ENCODE measurements at places on chromosomes 2 and 18.

GRCh38 chr18:463827-464541 is 36.5 kb downstream of the COLEC12 start:
- no peak for DNase-seq

GRCh38 chr2:213238753-213239495 is 45.3 kb upstream of the SPAG16 start:
- no peak for DNase-seq

DNA sequence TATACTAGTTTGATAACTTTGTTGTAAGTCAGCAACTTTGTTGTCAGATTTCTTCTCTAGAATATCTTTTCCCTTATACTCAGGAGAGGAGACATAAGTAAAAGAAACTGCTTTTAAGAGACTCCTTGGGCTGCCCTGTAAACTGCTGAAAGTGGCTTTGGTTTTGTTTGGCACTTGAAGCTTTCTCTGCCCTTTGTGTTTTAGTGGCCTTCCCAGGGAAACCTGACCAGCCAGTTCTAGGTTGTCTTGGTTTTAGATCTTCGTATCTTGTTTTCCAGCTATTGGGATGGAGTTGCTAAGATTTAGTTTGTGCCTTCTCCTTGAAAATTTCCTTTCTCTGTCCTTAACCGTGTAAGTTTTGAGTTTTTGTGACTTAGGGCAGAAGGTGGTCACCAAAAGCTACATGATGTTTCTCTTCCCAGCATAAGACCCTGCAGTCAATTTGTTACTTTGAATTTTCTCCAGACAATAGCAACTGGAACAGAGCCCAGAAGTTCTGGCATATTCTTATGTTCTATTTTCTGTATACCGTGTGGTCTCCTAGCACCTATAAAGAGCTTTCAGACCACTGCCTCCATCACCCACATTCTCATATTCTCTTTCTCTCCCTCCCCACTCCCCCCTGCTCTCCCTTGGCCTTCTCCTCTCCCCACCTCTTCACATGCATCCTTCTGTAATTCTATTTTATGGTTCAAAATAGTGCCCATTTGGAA is 81.1 kb downstream of the BOLA3 start:
- DNase-seq: no peak

- no peak for DNase-seq
Measured at GRCh38 chr2:227661025-227661649, 5.5 kb upstream of the SCYGR5 start.

GRCh38 chr2:181308766-181309515 is 148.2 kb upstream of the ITGA4 start:
- no peak for DNase-seq

GRCh38 chr2:9178110-9178903 is 28.3 kb upstream of the ASAP2 start:
- DNase-seq: no peak

GRCh38 chr18:31716362-31716761 is 32.0 kb upstream of the B4GALT6 start:
- DNase-seq: no peak

- DNase-seq: no peak
Measured at GRCh38 chr2:135494503-135494902, 36.5 kb downstream of the ZRANB3 start.

- DNase-seq: no peak
Measured at GRCh38 chr2:175234153-175234552, 52.6 kb upstream of the ATP5MC3 start.

DNA sequence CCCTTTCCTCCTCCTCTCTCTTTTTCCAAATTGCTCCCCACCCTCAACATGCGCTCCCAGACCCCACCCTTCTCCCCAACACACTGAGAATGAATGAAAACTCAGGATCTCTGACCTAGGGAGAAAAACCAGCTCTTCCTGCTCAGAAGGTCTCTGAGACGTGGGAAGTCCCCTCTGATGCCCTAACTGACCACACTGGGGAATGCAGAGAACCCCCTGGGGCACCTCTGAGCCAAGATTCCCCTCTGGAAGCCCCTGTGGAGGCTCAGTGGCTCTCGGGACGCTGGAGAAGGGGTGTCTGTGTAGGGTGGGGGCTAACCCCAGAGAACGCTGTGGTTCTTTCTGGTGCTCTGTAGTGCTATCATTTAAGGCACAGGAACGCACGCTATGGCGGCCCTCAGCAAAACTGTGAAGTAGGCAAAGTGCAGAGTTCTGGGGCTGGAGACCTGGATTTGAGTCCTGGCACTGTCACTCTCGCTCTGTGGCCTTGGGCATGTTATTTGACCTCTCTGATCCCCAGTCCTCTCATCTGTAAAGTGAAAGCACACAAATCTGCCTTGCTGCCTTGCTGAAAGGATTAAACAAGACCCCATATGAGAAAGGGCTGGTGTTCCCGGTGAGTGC is 17.1 kb downstream of the ATOH8 start:
- no peak for DNase-seq

GRCh38 chr2:224401641-224402342 is at the start of gene FAM124B:
Gene FAM124B, minus strand, starts transcription at chr2:224402107. Its CDS starts 339 bp downstream, at chr2:224401768.
- peak; percentile 23 for DNase-seq

DNA sequence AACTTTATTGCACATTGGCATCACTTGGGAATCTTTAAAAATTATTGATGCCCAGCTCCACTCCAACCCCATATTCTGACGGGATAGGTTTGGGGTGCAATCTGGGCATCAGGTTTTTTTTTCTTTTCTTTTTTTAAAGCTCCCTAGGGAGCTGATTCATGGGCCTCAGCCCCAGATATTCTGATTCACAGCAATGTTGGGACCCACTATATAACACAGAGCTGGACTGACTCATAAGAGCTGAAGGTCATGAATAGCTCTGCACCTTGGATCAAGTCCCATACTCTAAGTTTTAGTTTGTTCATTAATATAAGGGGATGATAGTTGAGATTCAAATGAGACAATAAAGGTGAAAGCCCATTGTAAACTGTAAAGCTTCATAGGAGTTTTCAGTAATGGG is 191.1 kb upstream of the REV1 start:
- no peak for DNase-seq

- no peak for DNase-seq
Measured at GRCh38 chr2:171436307-171436706, 2.3 kb downstream of the DCAF17 start.

DNA sequence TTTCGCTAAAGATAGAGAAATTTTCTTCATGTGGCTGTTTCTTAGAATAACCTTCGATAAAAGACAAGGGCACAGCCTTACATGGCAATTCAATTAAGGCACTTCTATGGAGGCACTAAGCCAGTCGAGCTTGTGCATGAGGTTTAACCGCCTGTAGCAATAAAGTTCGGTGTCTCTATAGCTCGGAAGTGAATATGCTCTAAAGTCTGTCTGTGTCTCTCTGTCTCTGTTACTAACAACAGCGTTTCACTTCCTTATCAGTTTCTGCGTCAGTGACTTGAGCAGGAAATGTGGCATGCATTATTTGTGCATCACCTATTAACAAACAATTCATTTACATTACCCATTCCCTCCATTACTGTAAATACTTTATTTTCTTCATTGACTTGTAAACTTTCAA is 365.1 kb upstream of the NETO1 start:
- no peak for DNase-seq

DNA sequence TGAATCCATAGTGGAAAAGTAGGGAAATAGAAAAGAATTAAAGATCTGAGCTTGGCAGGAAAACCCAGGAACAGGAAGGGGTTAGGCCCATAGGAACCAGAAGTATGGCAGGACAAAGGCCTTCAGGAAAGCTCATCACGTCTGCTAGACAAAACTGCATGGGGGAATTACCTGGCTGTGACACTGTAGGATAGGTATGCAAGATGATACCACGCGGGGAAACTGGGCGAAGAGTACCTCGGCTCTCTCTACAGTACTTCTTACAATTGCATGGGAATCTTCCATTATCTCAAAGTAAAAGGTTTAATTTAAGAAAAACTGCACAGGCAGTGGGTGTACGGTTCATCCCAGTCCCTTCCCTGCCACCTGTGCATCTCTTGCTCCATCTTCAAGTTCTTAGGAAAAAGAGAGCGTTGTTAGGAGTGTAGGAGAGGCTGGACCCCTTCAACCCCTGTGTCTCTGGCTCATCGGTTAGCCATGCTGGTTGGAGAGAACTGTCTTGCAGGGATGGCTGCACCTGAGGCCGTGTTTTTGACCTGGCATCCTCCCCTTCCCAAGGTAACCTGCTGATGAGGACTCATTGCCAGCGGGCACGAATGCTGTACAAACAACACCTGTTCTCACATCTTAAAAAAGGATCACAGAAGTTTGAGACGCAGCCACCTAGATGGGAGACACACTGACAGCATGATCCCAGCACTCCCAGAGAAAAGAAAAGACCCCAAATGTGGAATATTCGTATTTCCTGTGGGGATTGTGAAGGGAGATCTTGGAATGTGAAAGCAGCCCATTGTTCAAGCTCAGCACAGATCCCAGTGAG is 120.5 kb upstream of the COPS8 start:
- no peak for DNase-seq

DNA sequence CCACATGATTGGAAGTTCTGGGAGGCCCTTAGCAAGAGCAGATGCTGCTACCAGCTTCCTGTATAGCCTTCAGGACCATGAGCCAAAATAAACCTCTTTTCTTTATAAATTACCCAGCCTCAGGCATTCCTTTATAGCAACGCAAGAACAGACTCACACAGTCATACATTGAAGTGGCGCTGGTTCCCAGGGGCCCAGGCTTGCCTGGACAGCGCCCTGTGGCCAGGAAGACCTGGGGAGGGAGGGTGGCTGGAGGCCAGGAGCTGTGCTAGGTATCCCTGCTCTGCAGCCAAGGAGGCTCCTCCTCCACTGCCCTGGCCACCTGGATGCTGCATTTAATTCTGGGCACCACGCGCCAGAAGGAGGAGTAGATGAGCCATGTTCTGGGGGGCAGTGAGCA is 98.1 kb downstream of the AGAP1 start:
- no peak for DNase-seq

- DNase-seq: no peak
Measured at GRCh38 chr2:54457323-54458023, 1.3 kb downstream of the SPTBN1 start.

DNA sequence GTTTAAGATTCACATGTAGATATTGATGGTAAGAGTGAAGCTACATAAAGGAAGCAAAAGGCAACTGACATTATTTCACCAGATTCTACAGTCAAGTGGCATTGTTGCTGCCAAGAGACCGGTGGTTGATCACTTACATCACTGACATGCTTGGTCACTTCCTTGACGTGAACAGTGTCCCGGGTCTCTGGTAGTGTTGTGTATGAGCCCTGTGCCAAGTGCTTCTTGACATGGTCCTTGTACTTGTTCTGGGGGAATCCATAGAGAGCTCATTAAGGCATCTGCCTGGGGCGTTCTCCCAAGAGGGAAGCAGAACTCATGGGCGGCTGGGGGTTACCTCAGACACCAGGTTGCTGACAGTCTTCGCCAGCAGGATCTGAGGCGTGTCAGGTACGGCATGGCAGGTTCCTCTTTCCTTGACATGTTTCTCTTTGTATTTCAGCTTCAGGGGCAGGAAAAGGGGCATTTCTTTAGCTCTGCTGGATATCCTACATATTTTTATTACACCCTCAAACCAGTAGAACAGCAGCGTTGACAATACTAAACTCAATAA is 116.2 kb downstream of the RIF1 start:
- DNase-seq: no peak

GRCh38 chr18:42474577-42474976 is 519.5 kb downstream of the PIK3C3 start:
- DNase-seq: no peak

GRCh38 chr2:144642856-144643255 is 122.9 kb upstream of the ZEB2 start:
- DNase-seq: no peak

- DNase-seq: no peak
Measured at GRCh38 chr18:10343778-10344177, 110.7 kb upstream of the APCDD1 start.

DNA sequence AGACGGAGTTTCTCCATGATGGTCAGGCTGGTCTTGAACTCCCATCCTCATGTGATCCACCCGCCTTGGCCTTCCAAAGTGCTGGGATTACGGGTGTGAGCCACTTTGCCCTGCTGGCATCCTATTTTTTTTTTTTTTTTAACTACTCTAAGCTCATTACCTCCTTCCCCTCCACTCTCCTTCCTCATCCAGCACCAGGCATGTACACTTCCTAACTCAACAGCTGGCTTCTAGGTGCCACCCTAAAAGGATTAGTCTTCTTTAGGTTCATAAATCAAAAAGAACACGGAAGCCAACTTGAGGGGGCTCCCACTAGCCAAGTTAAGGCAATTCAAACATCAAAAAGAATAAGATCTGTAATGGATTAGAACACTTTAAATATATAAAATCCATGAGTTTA is 70.6 kb upstream of the TEX51 start:
- DNase-seq: no peak

GRCh38 chr18:13613591-13614501 is 112.5 kb downstream of the FAM210A start:
- no peak for DNase-seq

DNA sequence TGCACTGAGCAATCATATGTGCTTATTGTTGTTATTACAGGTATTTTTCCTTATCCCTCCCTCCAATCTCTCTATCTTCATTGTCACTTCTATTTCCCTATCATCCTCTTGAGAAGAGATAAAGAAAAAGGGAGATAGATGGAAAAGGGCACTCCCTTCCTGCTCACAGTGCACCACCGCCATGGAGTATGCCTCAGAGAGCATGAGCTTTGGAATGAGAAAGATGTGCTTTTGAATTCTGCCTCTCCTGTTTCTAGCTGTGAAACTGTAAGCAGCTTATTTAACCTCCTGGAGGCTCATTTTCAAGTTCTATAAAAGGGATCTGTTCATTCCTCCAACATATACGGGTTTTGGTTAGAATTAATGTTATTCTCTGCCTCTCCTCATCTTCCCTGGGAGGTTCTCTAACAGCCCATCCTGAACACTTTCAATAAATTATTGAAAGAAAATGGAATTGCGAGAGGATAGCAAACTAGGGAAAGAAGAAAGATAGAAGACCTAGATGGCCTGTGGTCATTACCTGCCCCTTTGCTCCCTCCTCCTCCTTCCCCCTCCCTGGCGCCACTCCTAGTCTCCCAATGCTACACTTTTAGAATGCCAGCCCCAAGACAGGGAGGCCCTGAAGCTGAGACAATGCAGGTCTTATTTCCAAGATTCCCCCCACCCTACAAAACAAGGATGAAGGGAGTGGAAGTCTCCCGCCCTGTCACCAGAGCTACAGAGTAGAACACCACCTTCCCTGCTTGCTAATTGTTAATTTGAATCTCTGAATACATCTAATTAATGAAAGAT is 37.8 kb downstream of the FIGN start:
- DNase-seq: no peak

All from stimulated activated CD4-positive, alpha-beta T cell treated with anti-CD3 and anti-CD28 coated beads, Interleukin-15, amount 100 ng/mL, for 48 hours (primary cell).